ENCODE measurements at places on chromosomes 12 and 14. TPM values are rescaled to one million over a fixed set of nuclear protein-coding genes. Genes with fewer than 3 reads are reported as not detected.

The RAD9B gene
- 1.8 TPM for total RNA-seq

The MYO1H gene
- not detected for total RNA-seq

The CCDC177 gene
- total RNA-seq = not detected

The KRT78 gene
- total RNA-seq = not detected

The PPHLN1 gene
- 68.9 TPM for total RNA-seq
